MCF 10A (cell line): ENCODE measurements at places on chromosomes 13 and 19. TPM values are rescaled to one million over a fixed set of nuclear protein-coding genes. Genes with fewer than 3 reads are reported as not detected.

- DNase-seq, result no peak
These were observed 53.8 kb downstream of the DPY19L3 start for GRCh38 chr19:32459204-32459865.

DNA sequence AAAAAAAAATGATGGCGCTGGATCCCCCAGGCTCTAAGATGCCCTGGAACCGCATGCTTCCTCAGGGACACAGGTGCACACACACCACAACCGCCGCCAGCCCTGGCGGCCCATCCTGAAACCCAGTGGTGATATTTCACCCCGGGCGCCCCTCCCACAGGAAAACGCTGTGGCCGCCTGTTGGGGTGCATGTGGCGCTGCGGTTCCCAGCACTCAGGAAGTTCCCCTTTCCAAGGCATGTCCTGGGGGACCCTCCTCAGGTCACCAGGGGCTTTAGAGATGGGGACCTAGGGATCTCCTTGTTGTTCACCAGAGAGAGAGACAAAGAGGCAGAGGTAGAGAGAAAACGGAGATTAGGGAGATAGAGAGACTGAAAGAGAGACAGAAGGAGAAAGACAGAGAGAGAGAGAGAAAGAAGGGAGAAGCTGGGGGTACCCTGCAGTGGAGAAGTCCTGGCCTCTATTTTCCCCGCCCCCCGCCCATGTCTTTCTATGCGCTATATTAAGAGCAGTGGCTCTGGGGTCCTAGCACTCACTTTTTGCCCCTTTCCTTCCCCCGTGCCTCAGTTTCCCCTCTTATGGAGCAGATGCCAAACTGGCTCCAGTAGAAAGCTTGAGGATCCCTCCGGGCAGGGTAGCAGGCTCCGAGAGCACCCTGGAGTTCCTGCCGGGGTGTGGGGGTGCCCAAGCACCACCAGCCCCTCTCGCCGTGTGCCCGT, 2.3 kb downstream of the ADGRE2 start:
- peak; percentile 3 for DNase-seq

- DNase-seq, result peak; percentile 47
These were observed 245.0 kb downstream of the KLF5 start for GRCh38 chr13:73303851-73304250.

DNA sequence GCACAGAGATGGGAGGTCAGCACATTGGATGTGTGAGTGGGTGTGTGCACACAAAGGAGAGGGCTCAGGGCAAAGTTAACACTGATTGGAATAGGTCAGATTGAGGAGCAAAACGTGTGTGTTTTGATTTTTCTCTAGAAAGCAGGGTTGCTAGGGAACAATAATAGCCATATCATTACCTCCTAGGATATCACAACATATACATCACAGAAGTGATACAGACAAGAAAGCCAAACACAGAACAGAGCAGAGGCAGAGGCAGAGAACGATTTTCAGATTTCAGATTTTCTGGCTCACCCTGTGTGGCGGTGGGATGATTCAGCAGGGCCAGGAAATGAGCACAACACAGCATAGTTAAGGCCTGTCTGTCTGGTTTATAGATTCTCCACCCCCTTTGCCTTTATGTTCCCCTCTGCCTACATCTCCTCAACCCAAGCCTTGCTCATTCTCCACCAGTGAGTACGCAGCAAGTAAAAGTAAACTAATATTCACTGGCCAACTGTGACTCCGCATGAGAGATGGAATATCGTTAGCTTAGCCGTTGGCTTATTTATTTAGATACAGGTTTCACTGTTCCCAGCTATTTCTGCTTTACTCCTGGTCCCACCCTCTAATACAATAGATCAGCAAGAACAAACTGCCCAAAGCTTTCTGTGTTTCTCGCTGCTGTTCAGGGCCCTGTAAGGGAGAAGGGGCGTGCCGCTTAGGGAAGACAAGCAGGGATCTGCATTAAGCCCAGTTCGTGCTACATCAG, 182.7 kb upstream of the TSC22D1 start:
- DNase-seq, result peak; percentile 78

- DNase-seq, result peak; percentile 23
These were observed 12.6 kb upstream of the RAB20 start for GRCh38 chr13:110574161-110574560.

DNA sequence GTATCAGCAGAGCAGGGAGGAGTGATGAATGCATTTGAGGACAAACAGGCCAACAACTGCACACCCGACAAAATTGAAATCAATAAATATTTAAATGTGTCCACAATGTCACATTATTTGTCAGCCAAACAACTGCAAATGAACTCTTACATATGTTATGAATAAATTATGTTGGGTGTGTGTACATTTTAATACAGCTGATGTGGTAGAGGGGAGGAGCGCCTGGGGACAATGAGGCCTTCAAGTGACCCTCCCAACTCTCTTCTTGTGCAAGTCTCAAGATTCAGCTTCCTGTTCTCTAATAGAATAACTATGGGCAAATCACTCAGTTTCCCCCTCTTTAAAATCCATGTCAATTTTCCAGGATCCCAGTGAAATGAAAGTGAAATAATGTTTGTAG, 303.2 kb downstream of the TSHZ3 start:
- no peak for DNase-seq

DNA sequence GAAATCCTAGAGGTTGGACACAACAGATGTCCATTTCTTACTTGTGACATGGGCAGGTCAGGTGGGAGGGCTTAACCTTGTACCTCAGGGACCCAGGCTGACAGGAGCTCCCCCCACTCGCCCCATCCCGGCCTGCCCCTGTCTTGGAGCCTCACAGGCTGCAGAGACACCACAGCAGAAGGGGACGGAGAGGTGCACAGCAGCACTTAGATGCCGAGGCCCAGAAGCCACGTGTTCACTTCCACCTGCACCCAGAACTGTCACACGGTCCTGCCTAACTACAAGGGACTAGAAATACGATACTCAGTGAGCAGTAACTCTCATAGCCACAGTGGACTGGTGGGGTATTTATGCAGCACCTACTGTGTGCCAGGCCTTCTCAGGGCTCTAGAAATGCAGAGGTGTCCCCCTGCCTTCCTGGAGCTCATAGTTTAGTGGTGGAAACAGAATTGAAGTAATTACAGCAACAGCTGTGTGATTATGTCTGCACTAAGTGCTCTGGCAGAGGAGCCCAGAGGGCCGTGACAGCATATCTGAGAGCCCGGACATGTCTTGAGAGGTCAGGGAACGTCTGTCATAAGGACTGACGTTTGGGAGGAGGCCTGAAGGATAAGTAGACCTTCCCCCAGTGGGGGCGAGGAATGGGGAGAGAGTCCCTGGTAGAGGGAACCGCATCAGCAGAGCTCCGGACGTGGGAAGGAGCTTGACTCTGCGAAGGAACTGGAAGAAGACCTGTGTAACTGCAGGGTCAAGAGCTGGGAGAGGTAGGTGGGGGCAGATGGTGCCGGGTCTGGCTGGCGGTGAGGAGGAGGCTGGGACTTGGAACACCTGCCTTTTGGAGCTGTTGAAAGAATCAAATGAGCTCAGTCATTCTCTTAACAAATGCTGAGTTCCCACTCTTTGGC, 130.0 kb downstream of the SIPA1L3 start:
- DNase-seq, result no peak

DNA sequence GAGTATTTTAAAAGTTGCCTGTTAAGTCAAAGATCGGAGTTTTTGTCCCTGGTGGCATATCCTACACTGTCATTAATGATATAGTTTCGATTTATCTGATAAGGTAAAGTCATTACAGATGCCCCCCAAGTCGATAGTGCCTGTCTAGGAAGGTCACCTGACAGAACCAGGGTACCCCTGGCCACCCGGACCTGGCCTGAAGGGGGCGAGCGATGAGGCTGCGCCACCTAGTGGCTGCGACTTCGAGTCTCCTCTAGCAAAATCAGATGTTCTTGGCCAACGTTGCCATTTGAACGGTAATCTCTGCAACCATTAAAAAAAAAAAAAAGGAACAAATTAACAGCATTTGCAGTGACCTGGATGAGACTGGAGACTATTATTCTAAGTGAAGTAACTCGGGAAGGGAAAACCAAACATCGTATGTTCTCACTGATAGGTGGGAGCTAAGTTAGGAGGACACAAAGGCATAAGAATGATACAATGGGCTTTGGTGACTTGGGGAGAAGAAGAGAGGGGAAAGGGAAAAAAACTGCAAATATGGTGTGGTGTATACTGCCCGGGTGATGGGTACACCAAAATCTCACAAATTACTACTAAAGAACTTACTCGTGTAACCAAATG, 565.1 kb downstream of the LIG4 start:
- DNase-seq, result peak; percentile 57

DNA sequence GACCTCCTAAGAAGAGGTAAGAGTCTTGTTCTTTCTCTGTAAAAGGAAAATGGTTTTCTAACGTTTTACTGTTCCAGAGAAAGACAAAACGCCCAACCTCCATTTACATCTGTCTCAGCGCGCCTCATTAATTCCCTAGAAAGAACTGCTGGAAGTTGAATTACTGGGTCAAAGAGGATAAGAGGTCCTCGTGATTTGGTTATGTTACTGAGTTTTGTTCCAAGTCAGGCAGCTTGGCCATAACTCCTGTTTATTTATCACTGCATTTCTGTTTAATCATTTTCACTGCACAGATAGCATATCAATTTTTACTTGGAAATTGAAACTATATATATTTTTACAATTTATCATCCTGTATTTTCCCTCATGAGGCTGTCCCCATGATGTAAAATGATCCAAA, 112.9 kb upstream of the PEG3 start:
- DNase-seq, result no peak

- DNase-seq, result no peak
These were observed 89.2 kb downstream of the PTPRS start for GRCh38 chr19:5251096-5252065.

GRCh38 chr19:36420961-36421748, 2.7 kb upstream of the ZFP82 start:
- DNase-seq, result no peak

DNA sequence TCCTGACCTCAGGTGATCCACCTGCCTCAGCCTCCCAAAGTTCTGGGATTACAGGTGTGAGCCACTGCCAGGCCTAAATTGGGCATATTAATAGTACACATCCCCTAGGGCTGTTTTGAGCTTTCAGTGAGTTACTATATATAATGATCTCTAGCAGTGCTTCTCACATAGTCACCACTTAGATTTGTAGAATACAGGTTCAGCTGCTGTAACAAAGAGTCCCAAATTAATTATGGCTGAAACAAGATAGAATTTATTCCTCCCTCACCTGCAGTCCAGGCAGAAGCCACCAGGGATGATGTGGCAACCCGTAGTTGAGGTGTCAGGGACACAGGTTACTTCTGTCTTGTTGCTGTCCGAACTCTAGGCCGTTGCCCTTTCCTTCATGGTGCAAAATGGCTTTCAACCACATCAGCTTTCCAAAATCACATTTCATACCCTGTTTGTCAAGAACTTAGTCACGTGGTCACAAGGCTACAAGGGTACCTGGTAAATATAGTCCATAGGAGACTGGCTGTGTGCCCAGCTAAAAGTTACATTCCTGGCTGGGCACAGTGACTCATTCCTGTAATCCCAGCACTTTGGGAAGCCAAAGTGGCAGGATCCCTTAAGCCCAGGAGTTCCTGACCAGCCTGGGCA, 2.9 kb downstream of the PROSER3 start:
- peak; percentile 74 for DNase-seq

DNA sequence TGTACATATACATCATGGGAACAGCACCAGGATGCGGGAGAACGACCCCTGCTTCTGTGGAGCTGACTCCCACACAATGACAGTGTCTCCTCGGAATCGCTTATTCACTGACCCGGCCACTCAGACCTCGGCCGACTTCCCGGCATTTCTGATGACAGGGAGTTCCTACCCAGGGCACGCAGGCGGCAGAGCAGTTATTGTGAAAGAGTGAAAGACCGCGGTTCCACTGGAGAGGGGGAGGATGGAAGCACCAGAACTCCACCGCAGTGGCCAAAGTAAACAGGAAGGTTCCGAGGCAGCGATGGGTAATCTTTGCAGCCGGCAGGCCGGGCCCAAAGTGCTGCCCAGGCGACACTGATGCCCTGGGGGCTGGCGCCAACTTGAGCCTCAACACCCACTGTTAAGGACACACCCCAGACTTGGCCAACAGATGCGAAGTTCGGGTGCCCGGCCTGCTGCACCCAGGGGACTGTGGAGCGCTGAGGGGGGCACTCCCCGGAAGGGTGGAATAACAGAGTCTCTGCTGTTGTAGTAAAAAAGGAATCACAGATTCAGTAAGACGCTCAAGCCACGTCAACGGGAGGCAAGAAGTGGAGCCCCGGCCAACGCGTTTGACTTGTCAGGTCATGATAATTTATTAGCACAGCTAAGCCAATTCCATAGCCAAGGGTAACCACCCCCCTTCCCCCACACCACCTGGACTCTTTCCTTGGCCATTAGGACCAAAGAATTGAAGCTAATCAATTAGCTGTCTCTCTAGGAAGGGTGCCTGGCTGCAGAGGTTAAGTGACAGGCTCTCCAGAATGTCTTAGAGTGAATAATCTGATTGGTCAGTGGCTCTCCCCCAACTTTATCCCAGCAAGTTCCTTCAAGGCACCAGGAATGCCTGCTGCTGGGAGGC, 5.8 kb downstream of the MLLT1 start:
- DNase-seq, result peak; percentile 97

DNA sequence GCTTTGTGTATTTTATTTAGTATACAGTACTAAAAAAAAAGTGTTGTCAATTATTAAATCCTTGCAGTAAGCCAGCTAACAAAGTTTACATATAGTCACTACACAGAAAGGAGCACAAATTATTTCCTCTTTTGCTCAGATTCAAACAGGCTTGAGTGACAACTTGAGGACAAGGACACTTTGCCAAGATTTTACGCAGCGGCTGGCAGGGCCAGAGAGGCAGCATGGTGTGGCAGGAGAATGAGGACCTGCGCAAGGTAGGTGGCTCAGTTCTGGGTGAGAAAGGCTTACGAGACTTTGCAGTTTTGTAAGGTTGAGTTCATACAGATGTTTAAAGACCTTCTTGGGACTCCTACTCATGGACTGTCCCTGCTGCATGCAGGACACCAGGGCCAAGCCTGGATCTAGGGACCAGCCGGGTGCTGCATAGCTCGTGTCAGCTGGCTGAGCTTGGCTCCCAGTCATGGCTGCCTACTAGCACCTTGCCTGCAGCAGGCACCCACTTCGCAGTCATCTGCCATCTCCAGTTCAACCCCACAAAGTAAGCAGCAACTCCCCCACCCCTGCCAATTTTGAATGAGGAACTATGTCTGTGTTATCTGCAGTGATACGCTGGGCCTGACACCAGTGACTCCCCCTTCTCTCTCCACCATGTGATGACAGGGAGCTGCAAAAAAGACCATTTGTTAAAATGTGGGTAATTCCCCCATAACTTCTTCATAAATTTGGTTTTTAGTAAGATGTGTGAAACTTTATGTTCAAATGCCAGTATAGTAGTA, 3.7 kb upstream of the TUBA3C start:
- no peak for DNase-seq

- no peak for DNase-seq
These were observed 417.4 kb downstream of the EFNB2 start for GRCh38 chr13:106118050-106118449.

GRCh38 chr13:80695841-80696240, 354.9 kb upstream of the SPRY2 start:
- no peak for DNase-seq

The ZNF649 gene
- 9.5 and 14.5 TPM in 2 replicates for total RNA-seq

The CCL25 gene
- not detected in 2 replicates for total RNA-seq

The NKPD1 gene
- total RNA-seq, result 0.09 and 0.22 TPM in 2 replicates

The PSG6 gene
- not detected in 2 replicates for total RNA-seq

The AKT2 gene
- total RNA-seq, result 108 and 111 TPM in 2 replicates

The C1QTNF9B gene
- not detected in 2 replicates for total RNA-seq

The OLFM2 gene
- not detected in 2 replicates for total RNA-seq

The GRK1 gene
- total RNA-seq, result not detected in 2 replicates

The IL11 gene
- total RNA-seq, result 4.2 TPM in 2 replicates

The SMG9 gene
- total RNA-seq, result 76.0 and 76.4 TPM in 2 replicates
